ENCODE measurements at places on chromosomes 13 and 19.

- no peak for DNase-seq
Measured at GRCh38 chr19:29819986-29820385, 8.2 kb downstream of the CCNE1 start.

DNA sequence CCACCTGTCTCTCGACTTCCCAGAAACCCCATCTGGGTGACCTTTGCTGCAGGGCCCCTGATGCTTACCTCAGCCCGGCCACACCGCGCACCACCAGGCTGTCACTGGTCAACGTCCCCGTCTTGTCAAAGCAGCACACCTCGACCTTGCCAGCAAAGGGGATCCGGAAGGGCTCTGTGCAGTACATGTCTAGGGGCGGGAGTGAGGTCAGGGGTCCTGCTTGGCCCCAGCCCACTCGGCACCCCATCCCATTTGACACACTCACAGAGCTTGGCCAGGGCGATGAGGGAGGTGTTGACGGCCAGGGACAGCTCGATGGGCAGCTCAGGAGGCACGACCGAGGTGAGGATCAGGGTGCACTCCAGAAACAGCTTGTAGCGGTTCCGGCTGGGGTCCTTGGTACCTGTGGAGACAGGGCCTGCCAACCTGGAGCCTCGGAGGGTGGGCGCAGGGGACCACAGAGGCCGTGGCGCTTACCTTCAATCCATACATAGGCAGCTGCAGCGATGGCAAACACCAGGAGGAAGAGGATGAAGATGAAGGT is 8.4 kb downstream of the ATP13A1 start:
- no peak for DNase-seq

GRCh38 chr13:46313432-46314257 is 73.4 kb downstream of the RUBCNL start:
- no peak for DNase-seq

GRCh38 chr19:5910638-5910907 is 3.5 kb upstream of the CAPS start:
- no peak for DNase-seq

DNA sequence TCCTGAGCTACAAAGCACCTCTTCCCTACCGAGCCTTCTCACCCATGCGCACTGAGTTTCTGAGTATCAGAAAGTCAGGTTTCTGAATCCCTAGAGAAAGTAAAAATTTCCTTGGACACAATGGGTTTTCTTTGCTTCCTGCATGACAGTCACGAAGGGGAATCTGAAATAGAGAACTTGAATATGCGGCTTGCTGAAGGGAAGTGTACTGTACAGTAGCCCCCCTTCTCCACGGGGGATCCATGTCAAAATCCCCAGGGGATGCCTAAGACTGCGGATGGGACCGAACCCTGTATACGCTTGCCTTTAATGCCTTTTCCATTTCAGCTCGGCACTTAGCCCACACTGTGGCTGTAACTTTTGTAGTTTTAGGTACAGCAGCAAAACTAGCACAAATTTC is 107.9 kb downstream of the GGACT start:
- DNase-seq: no peak

GRCh38 chr13:91212231-91212630 is 135.3 kb upstream of the MIR17HG start:
- DNase-seq: no peak

- no peak for DNase-seq
Measured at GRCh38 chr13:54175466-54175865, 1146.9 kb downstream of the OLFM4 start.

DNA sequence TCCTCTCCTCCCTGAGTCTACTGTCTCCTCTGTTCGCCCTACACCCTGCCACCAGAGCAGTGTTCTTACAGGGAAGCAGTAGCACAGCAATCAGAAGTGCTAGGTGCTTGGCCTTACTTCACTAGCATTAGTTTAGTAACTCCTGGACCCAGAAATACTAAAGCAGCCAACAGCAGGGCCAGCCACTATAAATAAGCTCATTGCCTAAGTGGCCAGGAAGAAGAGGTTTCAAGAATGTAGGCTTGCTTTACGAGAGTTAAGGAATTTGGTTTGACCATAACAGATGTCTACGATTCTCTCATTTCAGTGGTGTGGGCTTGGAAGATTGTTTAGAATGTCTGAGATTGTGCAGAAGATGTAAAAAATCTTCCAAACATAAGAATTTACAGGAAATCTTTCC is 103.3 kb downstream of the ZAR1L start:
- no peak for DNase-seq

DNA sequence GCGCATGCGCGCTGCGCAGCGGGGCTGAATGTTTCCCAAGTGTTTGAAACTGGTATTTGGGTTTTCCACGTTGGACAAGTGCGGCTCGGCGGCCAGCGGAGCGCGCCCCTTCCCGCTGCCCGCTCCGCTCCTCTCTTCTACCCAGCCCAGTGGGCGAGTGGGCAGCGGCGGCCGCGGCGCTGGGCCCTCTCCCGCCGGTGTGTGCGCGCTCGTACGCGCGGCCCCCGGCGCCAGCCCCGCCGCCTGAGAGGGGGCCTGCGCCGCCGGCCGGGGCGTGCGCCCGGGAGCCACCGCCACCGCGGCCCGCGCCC is at the start of gene ING1:
TSS of gene ING1 (plus strand) at position 59 of the 311 bp plus-strand sequence. CDS start 450 bp downstream, outside the sequence.
- no peak for DNase-seq

GRCh38 chr19:1161716-1162115 is 12.4 kb downstream of the SBNO2 start:
- no peak for DNase-seq

DNA sequence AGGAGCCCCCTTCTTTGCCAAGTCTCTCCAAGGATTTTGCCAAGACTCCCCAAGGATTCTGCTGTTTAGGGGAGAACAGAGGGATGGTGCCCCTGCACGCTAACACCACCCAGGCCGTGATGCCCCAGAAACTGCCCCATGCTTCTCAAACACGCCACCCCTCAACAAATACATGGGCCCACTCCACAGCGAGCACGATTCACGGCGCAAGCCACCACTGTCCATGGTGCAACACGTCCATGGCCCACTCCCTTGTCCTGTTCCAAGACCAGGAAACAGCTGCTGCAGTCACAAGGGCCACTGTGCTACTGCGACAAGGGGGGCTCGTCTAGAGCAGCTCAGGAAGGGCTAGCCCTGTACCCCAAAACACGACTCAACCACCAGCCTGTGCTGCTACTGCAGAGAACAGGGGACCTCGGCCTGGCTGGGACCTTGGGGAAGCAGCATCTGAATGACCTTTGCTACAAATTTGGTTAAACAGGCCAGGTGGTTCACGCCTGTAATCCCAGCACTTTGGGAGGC is 36.5 kb upstream of the ISYNA1 start:
- DNase-seq: no peak

DNA sequence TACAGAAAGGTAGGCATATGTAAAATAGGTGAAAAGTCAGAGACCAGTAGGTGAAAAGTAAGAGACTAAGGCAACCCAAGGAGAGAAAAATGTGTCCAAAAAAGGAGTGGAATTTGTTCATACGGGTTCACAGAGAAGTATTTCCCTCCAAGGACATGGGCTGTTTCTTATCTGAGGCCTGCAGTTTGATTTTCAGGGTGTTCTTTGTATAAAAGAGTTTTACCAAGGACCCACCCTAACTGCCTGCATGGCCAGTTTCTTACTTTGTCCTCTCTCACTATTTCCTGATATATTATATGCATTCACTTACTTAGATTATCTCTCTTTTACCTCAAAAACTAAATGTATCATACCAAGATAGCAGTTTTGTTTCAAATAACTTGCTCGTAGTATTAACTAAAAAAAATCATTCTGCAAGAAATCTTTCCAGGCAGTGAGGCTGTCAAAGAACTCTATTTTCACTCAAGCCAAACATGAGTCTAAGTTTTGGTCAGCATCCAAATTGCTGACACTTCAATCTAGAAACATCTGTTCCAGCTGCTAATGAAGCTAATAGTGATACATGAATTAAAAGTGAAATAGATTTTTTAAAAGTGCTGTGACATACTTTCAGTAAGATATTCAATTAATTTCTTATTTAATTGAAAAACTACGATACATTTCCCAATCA is 141.4 kb upstream of the SGCG start:
- DNase-seq: no peak

- DNase-seq: no peak
Measured at GRCh38 chr19:3276341-3276799, 51.9 kb downstream of the CELF5 start.

DNA sequence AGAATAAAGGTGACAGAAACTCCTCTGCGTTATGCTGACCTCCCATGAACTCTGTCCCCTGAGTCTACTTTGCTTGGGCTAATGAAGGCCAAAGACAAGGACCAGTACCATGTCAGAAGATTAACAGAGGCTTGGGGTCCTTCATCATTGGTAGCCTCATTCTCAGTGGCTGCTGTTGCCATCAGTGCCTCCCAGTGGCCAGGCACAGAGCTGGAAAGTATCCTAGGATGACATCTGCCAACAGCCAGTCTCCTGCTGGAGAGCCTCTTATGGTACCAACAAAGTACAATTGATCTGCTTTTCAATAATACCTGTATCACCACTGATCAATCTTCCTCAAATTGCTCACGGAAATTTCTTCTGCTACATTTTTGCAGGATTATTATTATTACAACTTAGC is 281.6 kb downstream of the DNAJC15 start:
- DNase-seq: no peak

GRCh38 chr13:22883956-22884355 is 296.8 kb upstream of the SGCG start:
- DNase-seq: no peak

- no peak for DNase-seq
Measured at GRCh38 chr19:48720251-48720612, 707 bp upstream of the MAMSTR start.

- no peak for DNase-seq
Measured at GRCh38 chr19:52963247-52963618, 552 bp upstream of the ZNF816 start.

DNA sequence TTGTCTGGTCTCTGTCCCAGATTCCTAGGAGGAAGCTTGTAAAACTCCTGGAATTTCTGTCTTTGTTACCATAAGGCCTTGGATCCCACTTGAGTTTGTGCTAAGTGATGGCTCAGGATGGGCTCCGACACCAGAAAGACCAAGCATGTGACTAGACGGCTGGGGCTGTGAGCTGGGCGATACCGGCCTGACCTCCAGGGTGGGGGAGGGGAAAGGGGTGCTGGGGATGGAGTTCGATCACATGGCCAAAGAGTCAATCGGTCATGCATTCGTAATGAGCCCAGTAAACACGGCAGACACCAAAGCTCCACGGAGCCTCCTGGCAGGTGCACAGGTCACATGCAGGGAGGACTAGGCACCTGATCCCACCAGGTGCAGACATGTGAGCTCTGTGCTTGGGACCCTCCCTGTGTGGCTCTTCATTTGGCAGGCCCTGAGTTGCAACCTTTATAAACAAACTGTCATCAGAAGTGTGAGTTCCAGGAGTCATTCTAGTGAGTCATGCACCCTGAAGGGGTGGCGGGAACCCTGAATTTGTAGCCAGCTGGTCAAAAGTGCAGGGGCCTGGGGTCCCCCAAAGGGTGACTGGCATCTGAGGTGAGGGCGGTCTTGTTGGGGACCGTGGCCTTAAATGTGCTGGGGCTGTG is 27.1 kb downstream of the ELAVL1 start:
- DNase-seq: no peak

GRCh38 chr13:64723724-64724123 is 2506.4 kb downstream of the PCDH9 start:
- DNase-seq: no peak

- no peak for DNase-seq
Measured at GRCh38 chr13:21069561-21070004, 8.2 kb upstream of the LATS2 start.

GRCh38 chr13:96672016-96672415 is 322.3 kb downstream of the OXGR1 start:
- no peak for DNase-seq

GRCh38 chr19:30062065-30062906 is 120.2 kb downstream of the URI1 start:
- DNase-seq: no peak

DNA sequence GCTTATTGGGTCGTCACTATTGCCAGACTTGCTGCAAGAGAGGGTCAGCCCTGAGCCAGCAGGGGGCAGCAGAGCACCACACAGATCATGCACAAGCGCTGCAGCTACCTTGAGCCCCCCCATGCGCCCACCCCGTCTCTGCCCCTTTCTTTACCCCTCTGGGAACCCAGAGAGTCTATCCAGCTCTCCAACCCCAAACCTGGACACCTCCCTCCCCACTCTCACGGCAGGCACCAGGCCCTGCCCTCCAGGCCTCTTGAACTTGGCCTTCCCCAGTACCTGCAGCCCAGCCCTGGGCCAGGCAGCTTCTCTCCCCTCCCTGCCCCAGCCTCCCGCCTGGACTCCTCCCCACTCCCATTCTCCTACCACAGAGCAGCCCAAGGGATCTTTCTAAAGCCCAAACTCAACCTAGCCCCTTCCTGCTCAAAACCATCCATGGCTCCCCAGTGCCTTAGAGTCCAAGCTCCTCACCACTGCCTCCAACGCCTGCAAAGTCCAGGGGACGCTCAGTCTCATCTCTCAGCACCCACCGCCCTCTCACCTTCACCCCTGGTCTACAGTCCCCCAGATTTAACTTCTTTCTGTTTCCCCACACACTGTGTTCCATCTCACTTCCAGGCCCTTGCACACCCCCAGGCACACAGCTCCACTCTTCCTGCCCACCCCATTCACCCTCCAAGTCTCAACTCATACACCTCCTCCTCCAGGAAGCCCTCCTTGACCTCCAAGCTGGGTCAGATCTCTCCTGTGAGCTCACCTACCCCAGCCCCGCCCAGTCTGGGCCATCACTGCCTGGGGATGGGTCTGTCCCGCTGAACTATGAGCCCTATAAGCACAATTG is 9.4 kb upstream of the CEACAM16 start:
- peak; percentile 78 for DNase-seq

DNA sequence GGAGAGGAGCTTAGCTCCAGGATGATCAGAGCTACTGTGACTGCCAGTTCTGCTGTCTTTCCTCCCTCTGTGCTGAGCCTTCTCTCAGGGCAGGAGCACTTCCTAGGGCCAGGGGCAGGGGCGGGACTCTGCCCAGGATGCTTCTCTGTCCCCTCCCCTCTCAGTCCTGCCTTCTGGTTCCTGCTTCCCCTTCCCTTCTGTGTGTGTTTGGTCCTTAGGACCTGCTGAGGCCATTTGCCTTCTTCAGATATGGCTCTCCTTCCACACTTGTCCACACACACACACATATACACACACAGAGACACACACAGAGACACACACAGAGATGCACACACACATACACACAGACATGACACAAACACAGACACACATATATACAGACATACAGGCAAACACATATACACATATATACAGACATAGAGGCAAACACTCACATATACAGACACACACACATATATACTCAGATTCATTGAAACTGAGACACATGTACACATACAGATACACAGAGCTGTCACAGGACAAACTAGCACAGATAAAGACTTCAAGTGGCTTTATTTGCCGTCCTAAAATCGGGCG is 22.0 kb upstream of the CD177 start:
- no peak for DNase-seq

DNA sequence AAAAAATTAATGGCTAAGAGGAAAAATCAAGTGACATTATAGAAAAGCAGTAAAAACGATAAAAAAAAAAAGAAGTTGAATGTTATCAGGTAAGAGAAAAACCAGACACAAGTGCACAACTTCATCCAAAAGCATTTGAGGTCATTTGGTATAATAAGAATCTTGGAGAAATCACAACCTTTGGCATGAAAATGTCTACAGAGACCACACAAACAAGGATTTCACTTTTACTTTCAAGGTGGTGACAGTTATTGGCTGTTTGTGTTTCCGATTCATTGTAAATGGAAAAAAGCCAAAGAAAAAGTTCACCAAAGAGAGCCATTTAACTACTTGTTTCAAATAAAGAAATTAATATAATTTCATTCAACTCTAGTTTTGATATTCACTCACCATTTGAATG is 1193.5 kb downstream of the PCDH9 start:
- DNase-seq: no peak

GRCh38 chr19:3035542-3036118 is 6.5 kb upstream of the TLE2 start:
- DNase-seq: peak; percentile 91

Data from omental fat pad (tissue), 4 donors.